ENCODE measurements at places on chromosomes 6 and 20. TPM values are rescaled to one million over a fixed set of nuclear protein-coding genes. Genes with fewer than 3 reads are reported as not detected.

DNA sequence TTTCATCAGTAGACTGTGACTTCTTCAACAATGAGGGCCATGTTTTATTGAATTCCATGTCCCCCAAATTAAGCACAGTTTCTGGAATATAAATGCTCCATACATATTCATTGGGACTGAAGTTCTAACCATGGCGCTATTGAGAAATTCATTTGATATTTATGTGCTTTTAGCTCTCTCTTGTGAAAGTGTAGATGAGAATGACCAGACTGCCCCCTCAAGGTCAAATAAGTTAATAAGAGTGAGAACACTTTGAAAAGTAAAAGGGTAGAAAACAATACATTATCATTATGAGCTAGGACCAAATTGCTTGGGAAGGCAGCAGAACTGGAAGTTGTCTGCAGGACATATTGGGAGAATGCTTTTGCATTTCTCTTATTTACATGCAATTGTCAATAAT lies 597.9 kb downstream of the EPM2A start:
- DNase-seq = no peak

DNA sequence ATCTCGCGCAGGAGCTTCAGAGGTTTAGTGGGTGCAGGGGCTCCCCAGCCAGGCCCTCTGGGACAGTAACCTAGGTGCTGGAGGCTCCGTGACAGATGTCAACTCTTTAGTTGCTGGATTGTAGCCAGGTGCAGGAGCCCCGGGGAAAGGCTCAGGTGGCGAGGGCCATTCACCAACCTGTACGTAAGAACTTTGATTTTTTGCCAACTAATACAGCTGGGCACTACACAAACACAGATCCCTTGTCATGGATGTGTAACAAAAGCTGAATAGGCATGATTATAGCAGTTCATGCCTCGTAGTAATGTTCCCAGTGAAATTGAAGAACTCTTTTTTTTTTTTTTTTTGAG lies 82.6 kb downstream of the CDC5L start:
- DNase-seq = no peak

DNA sequence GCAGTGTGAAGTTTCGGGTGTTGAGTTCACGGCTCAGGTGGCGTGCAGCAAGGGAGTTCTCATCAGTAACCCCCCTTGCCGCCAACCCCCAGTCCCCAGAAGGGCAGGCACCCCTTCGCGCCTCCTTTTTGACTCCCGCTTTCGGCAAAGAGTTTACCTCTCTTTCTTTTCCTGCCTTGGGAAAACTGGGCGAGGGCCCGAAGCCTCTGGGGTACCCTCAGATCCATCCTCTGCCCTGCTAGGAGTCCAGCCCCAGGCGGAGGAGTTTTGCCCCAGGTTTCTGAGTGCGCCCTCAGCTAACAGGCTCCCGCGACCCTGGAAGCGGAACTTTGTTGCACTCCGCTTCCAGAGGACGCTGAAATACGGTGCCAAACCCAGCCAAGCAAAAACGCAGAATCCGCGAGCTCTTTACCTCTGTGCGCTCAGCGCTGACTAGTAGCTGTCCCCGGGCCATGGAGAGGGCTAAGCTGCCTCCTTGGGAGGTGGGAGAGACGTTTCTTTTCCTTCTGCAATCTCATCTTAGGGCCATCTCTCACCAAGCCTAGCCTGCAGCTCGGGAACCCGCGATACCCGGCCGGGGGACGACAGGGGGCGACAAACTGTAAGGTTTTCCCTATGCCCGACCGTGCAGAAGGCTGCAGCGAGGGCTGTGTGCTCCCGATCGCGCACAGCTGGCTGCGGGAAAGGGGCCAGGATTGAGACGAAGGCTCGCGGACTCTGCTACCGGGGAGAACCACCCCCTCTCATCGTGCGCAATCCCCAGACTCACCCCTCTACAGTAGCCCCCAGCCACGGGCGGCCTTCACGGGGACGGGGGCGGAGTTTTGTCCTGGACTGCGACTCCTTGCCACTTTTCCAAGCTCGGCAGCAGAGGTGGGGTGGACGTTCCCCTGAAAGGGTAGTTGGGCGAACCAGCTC lies 2.7 kb upstream of the PAX1 start:
- DNase-seq = peak; percentile 64

DNA sequence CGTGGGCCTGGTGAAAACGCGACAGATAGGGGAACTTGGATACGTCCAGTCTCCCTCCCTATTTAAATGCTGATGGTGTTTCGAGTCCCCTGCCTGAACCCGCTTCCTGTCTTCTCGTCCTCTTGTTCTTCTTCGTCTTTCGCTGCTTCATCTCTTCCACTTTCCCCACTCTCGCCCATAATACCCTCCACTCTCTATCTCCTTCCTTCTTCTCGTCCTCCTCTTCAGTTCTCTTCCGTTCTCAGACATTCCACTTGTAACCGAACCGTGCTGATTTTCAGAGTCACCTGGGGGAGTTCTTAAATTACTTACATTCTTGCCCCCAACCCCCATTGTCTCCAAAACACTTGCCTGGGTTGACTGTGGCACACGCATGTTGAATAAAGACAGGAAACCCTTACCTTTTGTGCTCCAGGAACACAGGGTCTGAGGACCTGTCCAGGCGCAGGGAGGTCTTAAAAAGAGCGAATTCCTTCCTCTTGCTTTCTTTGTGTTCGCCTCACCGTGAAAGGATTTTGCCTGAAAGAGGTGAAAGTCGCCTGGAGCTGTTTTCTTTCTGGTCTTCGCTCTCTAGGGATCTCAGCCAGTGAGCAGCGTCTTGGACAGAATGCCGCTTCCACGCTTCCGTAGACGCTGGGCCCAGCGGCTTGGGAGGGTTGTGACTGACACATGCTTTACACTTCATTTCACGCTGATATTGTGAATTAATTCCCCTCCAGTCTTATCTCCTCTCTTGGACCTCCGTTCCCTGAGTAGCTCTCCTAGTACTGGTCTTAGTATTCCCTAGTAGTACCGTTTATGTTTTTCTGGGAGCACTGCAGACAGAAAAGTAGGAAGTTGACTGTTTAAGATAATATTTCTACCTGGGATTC lies 184.0 kb downstream of the GPX5 start:
- no peak for DNase-seq

- no peak for DNase-seq
Measured at GRCh38 chr6:41801380-41801779, 13.9 kb downstream of the TOMM6 start.

- no peak for DNase-seq
Measured at GRCh38 chr20:33816191-33816590, 5.0 kb downstream of the CHMP4B start.

GRCh38 chr6:28589234-28589956 lies 63.7 kb downstream of the GPX5 start:
- DNase-seq = peak; percentile 55

DNA sequence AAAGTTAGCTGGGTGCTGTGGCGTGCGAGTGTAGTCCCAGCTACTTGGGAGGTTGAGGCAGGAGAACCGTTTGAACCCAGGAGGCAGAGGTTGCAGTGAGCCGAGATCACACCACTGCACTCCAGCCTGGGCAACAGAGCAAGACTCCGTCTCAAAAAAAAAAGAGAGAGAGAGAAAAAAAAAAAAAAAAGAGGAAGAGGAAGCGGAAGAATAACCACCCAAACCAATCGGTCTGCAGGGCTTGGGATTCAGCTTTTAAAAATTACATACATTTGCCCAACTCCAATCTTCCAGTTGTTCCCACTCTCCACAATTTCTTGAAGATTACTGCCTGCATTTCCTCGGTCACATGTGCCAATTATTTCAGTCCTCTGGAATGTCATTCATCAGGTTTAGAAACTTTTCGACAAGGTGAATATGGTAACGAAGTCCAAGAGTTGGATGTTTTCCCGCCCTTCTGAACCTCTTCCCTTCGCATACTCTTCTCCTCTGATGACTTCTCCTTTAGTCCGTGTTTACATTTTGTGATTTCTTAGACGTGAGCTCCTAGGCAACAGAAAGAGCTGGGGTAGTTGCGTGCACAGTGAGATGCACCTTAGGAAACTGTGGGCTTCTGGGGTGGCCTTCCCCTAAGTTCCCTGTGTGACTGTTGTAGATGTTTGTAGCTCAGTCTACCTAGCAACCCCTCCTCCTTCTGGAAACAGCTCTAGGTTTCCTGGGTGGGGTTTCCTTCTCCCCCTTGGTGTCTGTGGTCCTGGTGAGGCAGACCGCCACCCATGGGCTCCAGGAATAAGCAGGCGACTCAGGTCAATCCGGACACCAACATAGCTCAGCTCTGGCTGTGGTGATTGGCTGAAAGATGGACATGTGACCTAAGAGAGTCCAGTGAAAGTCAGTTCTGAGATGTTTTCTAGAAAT lies 63.0 kb upstream of the NCOA3 start:
- peak; percentile 33 for DNase-seq

DNA sequence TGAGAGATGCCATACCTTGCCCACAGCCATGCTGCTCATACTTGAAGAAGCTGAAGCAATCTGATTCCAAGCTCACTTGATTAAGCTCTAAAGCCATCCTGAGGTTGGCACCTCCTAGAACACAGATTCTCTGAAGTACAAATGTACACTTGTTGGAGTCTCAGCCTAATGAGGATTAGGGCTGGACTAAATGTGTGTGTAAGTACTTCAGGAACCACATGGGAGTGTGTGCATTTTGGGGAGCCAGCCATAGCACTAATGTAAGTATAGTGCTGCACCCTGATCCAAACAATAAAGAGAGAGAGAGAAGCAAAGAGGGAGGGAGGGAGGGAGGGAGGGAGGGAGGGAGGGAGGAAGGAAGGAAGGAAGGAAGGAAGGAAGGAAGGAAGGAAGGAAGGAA lies 458.6 kb downstream of the MAFB start:
- DNase-seq = no peak

Gene STXBP5
- total RNA-seq = 21.5 TPM

Gene SSTR4
- not detected for total RNA-seq

Gene OCSTAMP
- total RNA-seq = 0.64 TPM

Gene RBM24
- not detected for total RNA-seq

Gene ELOVL4
- total RNA-seq = 1.3 TPM

Gene FUCA2
- 16.5 TPM for total RNA-seq

Gene ARFGEF3
- 0.85 TPM for total RNA-seq

Gene EPHA7
- not detected for total RNA-seq

All from activated CD4-positive, alpha-beta memory T cell treated with anti-CD3 and anti-CD28 coated beads for 36 hours (primary cell).